ENCODE measurements at places on chromosomes 12 and 14.
A peak's percentile ranks its signal among the peaks of the same experiment; 100 is the strongest.

DNA sequence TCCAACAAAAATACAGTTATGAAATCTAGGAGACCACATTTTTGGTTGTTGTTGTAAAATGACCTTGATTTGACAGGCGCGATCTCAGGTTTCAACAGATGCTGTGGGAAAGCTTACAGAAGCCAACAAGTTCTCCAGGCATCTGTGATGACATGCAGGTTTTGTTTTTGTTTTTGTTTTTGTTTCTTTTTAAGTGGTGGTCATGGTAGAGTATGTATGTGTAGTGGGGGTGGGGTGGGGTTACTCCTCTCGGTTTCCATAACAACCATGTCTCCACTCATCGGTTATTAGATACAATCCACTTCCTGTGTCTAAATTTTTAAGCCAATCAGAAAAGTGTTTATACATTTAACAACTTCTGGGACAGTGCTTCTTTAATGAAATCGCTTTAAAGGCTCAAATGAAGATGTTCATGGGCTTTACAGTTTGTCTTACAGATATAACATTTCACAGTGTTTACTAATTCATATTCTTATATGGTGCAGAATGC lies 199.9 kb upstream of the FOXN3 start:
- peak; percentile 39 for DNase-seq

- DNase-seq: no peak
These were observed 86.7 kb downstream of the PTGER2 start for GRCh38 chr14:52400846-52401245.

- DNase-seq: no peak
These were observed 115.7 kb downstream of the NCOR2 start for GRCh38 chr12:124451637-124452243.

DNA sequence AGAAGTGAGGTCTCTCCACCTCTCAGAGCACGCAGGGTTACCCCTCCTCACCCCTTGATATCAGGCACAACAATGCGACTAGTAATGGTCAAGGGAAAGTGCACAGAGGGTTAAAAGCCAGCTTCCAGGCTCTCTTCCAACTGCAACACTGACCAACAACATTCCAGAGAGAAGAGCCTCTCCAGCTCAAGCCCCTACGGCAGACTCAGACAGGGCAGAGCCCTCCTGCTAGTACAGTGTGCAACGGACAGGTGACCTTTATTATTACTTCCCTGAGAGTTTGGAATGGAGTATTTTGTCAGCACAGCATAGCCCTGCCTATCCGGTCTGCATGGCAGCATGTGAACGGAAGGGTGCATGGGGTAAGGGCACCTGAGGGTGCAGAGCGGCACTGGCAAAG lies 73.0 kb downstream of the PTPN21 start:
- DNase-seq: no peak

GRCh38 chr14:58797010-58797429 lies 159.3 kb downstream of the DACT1 start:
- no peak for DNase-seq

GRCh38 chr14:37056473-37056872 lies 115.9 kb downstream of the SLC25A21 start:
- DNase-seq: peak; percentile 29

GRCh38 chr14:33375786-33376185 lies 437.1 kb downstream of the NPAS3 start:
- DNase-seq: no peak

DNA sequence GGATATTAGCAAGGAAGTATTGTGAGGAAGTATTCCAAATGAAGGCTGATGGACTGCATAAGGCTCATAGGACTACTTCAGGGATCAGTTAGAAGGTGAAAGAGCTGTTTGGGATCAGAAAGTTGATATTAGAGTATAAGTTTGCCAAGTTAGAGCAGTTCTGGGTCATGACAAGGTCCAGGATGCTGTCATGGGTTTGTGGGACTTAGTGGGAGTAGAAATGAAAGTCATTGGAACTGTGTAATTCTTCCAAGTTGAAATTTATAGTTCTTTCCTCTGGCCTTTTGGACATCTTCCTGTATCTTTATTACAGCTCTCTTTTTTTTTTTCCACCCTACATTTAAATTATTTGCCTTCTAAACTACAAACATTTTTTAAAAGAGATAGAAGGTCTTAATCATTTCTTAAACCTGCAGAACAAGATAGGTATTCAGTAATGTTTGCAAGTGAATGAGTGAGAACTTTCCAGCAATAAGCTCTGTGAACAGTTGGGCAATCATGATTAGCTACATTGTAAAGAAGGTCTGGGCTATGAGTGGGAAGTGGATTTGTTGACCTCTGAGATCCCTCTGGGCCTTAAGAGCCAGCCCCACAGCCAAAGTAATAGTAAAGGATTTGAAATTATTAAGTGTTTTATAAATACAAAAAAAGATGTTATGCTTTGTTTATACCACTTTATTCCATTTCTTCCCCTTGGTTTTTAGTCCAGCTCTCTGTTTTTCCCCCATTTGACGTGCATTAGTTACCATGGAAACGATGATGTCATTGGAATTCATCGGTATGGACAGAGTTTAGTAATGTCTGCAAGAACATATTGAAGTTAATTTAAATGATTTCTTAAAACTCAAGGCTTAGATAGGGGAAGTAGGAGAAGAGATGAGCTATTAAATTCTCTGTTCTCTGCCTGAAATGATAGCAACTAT lies 247.9 kb upstream of the ARHGAP5 start:
- DNase-seq: no peak

DNA sequence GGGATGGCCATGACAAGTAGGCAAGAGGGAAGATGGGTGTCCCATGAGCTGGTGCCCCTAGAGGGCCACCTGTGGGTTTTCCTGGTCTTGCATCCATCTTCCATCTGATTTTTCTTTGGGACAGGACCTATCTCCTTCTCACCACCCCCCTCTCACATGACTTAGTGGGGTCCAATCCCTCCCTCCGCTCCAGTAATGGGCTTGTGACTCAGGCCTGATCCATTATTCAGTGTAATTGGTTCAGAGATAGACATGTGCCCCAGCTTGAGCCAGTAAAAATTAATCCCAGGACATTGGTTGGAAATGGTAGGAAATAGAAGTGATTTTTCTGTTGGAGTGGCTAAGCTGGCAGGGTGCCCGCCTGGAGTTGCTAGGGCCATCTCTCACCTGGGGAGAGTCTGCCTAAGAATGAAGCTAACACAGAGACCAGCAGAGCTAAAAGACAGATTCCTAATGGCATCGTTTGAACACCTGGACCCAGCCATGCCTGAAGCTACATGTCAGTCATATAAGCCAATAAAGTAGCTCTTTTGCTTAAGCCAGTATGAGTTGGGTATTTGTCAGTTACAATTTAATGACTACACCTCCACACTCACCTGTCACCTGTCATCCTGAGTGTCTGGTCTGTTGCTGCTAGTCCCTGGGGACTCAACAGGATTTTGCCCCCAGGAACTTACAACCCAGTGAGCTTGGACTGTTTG lies 14.7 kb downstream of the RASAL1 start:
- no peak for DNase-seq

- no peak for DNase-seq
These were observed 30.3 kb downstream of the ANO6 start for GRCh38 chr12:45246236-45246635.

DNA sequence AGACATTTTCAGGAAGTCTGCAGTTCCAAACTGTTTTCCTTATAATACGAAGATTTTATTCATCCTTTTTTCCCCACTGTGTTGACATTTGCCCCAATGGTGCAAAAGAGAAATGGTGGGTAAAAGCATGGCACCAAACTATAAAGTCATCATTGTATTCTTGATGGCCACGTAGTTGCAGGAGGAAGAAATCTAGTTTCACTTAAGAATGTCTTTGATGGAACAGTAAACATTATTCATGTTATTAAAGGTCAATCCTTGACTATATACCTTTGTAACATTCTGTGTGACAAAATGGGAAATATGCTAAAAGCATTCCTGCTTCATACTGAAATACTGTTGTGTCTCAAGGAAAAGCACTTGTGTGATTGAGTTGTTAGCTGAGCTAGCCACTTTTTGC lies 80.1 kb downstream of the PRKCH start:
- no peak for DNase-seq

- no peak for DNase-seq
These were observed 88.8 kb downstream of the DICER1 start for GRCh38 chr14:95068521-95068920.

GRCh38 chr14:52950898-52951680 lies at the start of gene FERMT2:
Gene FERMT2, minus strand, starts transcription at chr14:52951050. Its CDS starts 482 bp downstream, at chr14:52950568.
- DNase-seq: peak; percentile 85

DNA sequence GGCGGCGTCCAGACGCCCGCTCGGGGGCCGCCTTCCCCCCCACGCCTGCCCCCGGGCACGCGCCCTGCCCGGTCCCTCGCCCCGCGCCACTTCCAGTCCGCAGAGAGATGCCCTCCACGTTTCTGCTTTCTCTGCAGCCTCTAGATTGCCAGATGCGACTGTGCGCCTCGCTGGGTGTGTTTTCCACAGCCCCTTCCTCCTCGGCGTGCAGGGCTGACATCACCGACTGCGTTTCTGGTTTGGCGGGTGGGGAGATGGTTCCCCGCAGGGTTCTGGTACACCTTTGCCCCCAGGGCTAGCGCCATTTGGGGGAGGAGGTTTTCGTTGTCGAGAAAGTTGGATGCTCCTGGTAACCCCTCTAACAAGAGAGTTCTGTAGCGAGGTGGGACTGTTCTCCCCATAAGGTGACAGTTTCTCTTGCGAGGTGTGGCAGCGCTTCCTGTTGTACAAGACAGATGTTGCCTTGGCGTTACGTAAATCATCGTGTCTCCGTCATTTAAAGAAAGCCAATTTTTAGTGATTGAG lies 1.5 kb downstream of the CALM1 start:
- DNase-seq: peak; percentile 25

DNA sequence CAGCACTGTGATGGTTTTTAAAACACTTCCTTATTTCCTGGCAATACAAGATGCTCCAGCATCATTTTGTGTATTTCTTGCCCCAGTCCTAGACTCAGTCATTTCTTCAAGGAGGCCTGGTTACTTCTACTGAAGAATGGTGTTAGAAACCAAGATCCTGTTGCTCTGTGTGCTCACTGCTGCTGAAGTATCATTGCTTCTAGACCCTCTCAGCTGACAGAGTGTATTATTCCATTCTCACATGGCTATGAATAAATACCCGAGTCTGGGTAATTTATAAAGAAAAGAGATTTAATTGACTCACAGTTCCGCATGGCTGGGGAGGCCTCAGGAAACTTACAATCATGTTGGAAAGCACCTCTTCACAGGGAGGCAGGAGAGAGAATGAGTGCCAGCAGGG lies 14.9 kb upstream of the SERPINA6 start:
- no peak for DNase-seq

GRCh38 chr14:92956961-92957360 lies 34.0 kb downstream of the CHGA start:
- no peak for DNase-seq

GRCh38 chr12:64009321-64010068 lies 165.0 kb downstream of the SRGAP1 start:
- no peak for DNase-seq

DNA sequence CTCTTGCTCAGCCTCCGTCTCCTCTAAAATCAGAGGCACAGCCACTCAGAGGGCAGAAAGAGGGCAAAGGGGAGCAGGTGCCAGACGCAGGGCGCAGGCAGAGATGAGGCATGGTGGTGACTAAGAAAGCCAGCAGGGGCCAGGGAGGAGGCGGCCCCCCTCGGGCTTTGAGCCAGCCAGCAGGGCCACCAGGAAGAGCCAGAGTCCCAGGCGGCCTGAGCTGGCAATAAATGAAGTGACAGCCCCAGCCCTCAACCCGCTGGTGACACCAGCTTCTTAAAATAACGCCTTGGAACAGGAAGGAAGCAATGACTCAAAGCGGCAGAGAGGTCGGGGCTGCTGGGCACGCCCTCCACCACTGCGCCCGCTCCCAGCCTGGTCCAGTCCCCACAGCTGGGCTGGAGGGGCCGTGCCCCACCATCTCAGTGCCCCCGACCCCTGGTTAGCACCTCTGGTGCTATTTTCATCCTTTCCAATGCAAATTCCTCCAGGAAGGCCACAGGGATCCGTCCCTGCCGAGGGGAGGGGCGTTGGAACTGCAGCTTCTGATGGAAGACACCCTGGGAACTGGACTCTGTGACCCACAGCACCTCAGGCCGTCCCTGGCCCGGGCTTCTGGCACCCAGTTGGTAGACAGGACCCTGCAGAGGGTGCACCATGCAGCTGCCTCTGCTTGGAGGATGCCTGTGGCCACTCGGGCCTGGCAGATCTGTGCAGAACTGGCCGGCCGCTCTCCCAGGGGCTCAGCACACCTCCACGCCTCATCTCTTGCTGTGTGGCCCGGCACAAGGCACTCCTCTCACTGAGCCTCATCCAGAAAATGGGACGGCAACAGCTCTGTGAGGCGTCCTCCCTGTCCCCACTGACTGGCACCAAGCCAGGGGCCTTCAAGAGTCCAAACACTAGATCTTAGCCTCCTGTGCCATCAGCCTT lies 113.7 kb downstream of the NCOR2 start:
- peak; percentile 93 for DNase-seq

- DNase-seq: no peak
These were observed 82.5 kb downstream of the MED13L start for GRCh38 chr12:116194935-116195431.

- DNase-seq: no peak
These were observed 444 bp downstream of the DRAM1 start for GRCh38 chr12:101877806-101878242.

Data from hepatic stellate cell (primary cell).